ENCODE measurements at places on chromosomes 6 and 20.

DNA sequence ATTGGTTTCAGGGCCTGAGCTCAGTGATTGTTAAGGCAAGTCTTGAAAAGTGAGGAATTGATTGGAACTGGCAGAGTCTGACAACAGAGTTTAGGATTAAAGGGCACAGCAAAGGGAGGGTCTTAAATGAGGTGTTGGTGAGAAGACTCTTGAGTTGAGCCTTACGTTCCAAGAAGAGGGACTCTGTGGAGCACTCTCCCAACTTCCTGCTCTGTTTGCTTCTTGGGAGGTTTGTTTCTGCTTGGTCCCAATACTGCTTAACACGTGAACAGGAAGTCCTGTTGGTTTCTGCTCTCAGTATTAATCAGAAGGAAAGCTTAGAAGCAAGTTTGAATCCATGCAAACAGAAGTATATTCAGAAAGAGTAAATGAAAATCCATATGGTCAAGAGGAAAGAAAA lies 15.6 kb upstream of the SYNDIG1 start:
- DNase-seq, result no peak

GRCh38 chr6:28980137-28980851 lies 24.8 kb downstream of the ZNF311 start:
- no peak for DNase-seq

GRCh38 chr20:22333885-22334545 lies 250.4 kb downstream of the FOXA2 start:
- no peak for DNase-seq

DNA sequence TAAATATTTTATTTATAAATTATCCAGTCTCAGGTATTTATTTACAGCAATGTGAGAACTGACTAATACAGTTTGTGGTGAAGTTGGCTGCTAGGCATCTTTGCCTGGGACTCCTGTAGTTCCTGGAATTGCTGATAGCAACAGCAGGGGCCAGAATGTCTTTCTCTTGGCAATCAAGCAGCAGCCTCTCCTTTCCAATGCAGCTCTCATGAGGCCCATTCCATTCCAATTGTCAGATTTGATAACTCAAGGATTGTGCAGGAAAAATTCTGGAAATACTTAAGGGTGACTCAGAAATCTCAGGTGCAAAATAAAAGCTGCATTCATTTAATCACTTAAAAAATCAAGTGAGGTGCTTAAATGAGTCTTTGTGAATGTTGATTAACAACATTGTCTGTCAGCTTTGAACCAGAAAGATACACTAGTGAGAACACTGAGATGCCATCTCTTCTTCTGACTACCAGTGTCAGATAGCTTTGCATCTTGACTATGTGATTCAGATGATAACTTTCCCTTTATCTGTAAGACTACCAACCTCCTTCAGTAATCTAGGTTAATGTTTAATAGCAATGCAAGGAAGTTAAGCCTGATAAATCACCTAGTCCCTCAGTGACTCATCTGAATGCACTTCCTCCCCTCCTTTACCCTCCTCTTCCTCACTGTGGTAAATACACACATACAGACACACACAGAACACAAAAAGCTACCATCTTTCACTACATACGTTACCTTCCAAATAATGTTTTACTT lies 32.1 kb upstream of the COL21A1 start:
- no peak for DNase-seq

- DNase-seq, result no peak
These were observed 29.0 kb downstream of the BPIFB1 start for GRCh38 chr20:33311996-33312395.

DNA sequence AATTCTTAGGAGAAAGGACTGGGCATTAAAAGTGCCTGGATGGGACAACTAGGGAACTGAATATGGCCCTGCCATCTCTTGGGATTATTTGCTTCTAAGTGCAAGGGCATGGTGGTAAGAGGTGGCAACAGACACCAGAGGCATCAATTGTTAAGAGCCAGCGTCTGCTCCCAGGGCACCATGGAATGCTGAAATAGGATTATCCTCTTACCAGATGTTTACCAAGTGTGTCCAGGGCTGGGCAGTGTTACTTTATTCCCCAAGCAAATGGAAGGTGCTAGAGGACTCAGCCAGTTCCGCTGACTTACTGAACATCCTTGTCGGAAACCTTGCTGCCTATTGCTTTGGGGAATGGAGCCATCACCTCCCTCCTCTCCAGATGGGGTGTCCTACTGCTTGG lies 273.6 kb upstream of the SUPT3H start:
- DNase-seq, result no peak

- DNase-seq, result no peak
These were observed 20.8 kb downstream of the MYLK4 start for GRCh38 chr6:2729921-2730320.

DNA sequence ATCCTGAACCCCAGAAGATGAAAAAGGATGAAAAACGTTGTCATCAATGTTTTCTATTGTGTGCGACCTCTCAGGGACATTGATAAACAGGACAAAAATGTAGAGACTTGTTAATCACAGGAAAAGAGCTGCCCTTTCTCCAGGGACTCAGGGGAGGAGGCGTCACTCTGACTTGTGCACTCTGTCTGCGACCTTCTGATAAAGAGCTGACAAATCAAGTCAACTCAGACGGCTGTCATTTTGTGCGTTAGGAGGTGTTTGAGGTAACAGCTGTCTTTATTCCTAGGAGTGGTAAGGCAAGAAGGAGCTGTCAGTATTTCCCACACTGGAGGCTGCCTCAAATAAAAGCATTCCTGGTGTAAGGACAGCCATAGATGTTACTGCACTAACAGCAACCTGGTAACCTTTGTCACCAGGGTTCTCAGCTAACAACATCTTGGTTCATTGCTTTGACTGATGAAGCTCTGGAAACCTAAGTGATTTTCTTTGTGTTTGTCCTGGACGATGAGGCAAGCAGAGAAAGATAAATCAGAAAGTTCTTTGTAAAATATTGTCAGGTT lies 38.6 kb upstream of the NXT1 start:
- no peak for DNase-seq

GRCh38 chr6:3212261-3212660 lies 15.2 kb downstream of the TUBB2B start:
- DNase-seq, result no peak

GRCh38 chr6:24251339-24251738 lies 106.5 kb downstream of the DCDC2 start:
- DNase-seq, result no peak
